ENCODE measurements at places on chromosomes 4 and X. TPM values are rescaled to one million over a fixed set of nuclear protein-coding genes. Genes with fewer than 3 reads are reported as not detected.

DNA sequence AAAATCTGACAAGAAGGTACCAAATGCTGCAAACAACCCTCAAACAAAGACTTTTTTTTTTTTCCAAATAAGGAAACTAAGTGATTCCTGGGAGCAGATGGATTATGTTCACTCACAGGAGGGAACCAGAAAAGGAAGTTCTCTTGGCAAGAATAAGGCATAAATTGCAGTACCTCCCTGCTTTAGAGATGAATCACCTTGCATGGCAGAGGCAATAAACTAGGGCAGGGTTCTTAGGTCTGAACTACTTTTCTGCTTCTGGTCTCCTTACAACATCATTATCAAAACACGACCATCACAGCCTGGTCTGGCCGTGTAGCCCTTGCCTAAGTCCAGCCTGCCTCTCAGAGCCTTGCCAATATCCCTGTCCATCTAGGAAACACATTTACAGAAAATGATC is 6.3 kb downstream of the TMEM31 start:
- no peaks in the 10 kb centered on the region for H3K36me3 ChIP-seq
- no peak overlapping the region for H3K4me3 ChIP-seq
- DNase-seq: peak; percentile 87
- peak overlapping the region; percentile 26 for H3K27ac ChIP-seq

- H3K4me1 ChIP-seq: no peaks in the 10 kb centered on the region
- no peak for DNase-seq
- H3K4me3 ChIP-seq: no peak overlapping the region
- no peak overlapping the region for H3K27ac ChIP-seq
- H3K27me3 ChIP-seq: no peaks in the 10 kb centered on the region
- no peaks in the 10 kb centered on the region for H3K36me3 ChIP-seq
Observed at GRCh38 chrX:32673193-32673592, 538.2 kb downstream of the DMD start.

RENBP gene
- 6.5 TPM for total RNA-seq

- H3K4me1 ChIP-seq: peaks cover 16% of the 10 kb centered on the region
- H3K36me3 ChIP-seq: no peaks in the 10 kb centered on the region
- H3K4me3 ChIP-seq: no peak overlapping the region
- DNase-seq: peak; percentile 78
- H3K27me3 ChIP-seq: no peaks in the 10 kb centered on the region
- H3K27ac ChIP-seq: peak overlapping the region; percentile 10
Observed at GRCh38 chr4:74682567-74683359, 111.6 kb downstream of the BTC start.

UGT2B17 gene
- not detected for total RNA-seq

CASP6 gene
- 25.3 TPM for total RNA-seq

LRRC66 gene
- 0.36 TPM for total RNA-seq

DNA sequence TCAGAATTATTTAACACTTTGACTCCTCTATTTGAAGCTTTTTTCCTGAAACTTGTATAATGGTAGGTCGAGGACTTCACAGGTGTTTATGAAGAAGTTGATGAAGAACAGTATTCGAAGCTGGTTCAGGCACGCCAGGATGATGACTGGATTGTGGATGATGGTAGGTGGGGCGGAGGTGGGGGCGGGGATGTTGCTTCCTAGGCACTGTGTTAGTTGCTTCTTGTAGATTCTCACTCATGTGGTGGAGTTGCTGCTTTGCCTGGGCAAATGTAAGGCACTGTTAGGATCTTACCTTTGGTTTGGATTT is 9.4 kb downstream of the POLA1 start:
- peaks cover 3% of the 10 kb centered on the region for H3K36me3 ChIP-seq
- no peak overlapping the region for H3K4me3 ChIP-seq
- H3K4me1 ChIP-seq: no peaks in the 10 kb centered on the region
- no peaks in the 10 kb centered on the region for H3K27me3 ChIP-seq

HPSE gene
- total RNA-seq: 0.29 TPM

TMPRSS11F gene
- not detected for total RNA-seq

GRCh38 chrX:11196476-11196875 is 85.3 kb downstream of the HCCS start:
- H3K36me3 ChIP-seq: no peaks in the 10 kb centered on the region
- no peaks in the 10 kb centered on the region for H3K27me3 ChIP-seq
- no peak overlapping the region for H3K4me3 ChIP-seq
- no peak overlapping the region for H3K27ac ChIP-seq
- H3K4me1 ChIP-seq: no peaks in the 10 kb centered on the region

DNA sequence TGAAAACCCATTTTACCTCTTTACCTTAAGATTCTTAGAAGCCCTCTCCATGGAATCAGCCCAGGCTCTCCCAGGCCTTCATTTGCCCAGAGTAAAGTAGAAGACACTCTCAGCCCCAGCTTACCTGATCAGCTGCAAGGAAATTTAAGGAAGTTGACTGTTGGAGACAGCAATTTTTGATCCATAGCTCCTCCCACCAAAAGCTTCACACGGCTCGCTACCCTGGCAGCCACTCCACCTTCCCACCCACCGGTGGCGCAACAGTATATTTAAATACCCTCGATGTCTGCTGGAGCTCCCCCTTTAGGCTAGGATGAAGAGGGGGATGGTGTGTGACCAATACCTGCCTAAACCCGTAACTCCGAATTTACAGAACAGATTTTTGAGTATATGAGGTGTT is 75.4 kb downstream of the MBNL3 start:
- DNase-seq: no peak
- no peaks in the 10 kb centered on the region for H3K36me3 ChIP-seq
- no peak overlapping the region for H3K4me3 ChIP-seq
- H3K27me3 ChIP-seq: peaks cover 26% of the 10 kb centered on the region

COL25A1 gene
- total RNA-seq: 1.4 TPM

DNA sequence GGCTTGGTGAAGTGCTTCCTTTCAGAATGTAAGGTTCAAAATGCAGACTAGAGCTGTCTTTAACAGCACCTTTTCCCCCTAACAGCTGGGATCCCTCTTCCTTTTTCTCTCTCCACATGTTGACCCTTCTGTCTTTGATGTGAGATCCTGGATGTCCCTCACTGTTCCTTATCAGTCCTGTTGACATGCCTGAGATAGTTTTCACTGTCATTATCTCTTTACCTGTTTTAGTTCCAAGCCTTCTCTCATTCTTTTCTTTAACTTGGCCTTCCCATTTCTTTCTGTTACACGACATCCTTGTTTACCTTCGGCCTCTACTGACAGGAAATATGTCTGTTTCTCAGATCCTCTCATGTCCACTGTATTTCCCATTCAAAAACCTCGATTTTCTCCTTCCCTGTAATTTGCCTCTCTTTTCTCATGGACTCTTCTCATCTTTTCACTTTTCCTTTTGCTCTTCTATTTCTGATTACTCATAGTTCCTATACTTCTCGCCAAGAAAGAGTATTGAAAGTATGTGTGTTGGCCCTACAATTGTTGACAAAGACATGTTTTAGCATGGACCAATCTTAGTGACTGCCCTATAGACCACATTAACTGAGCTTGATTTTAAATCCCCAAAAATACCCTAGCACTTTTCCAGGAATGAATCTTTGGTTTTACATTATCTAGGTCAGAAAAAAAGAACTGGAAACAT is 1.2 kb upstream of the SOWAHB start:
- DNase-seq: peak; percentile 90
- H3K4me1 ChIP-seq: peaks cover 4% of the 10 kb centered on the region
- H3K4me3 ChIP-seq: no peak overlapping the region
- peaks cover 65% of the 10 kb centered on the region for H3K27me3 ChIP-seq
- H3K36me3 ChIP-seq: no peaks in the 10 kb centered on the region

- no peaks in the 10 kb centered on the region for H3K27me3 ChIP-seq
- H3K4me1 ChIP-seq: no peaks in the 10 kb centered on the region
- no peak overlapping the region for H3K27ac ChIP-seq
- H3K4me3 ChIP-seq: no peak overlapping the region
- DNase-seq: peak; percentile 56
- no peaks in the 10 kb centered on the region for H3K36me3 ChIP-seq
Observed at GRCh38 chr4:52822583-52822971, 39.5 kb upstream of the RASL11B start.

DNA sequence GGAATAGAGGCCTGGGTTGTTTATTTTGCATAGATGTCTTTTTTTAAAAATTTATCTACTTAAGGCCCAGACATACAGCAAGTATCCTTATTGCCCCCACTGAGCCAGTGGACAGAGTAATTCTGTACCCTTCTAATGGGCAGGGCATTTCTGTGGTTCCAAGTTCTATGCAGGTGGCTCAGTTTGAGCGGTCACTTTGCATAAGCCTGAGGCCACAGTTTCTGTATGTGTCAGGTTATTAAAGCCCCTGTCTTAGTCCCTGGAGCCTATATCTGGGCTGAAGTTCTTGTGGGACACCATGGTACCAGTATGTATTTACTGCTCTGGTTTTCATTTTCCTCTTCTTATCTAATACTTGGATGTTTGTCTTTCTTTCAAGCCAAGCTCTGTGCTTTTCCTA is 168.8 kb downstream of the MID1IP1 start:
- H3K27ac ChIP-seq: no peak overlapping the region
- H3K4me1 ChIP-seq: no peaks in the 10 kb centered on the region
- no peak for DNase-seq
- H3K27me3 ChIP-seq: peaks cover 17% of the 10 kb centered on the region
- H3K4me3 ChIP-seq: no peak overlapping the region
- no peaks in the 10 kb centered on the region for H3K36me3 ChIP-seq

DNA sequence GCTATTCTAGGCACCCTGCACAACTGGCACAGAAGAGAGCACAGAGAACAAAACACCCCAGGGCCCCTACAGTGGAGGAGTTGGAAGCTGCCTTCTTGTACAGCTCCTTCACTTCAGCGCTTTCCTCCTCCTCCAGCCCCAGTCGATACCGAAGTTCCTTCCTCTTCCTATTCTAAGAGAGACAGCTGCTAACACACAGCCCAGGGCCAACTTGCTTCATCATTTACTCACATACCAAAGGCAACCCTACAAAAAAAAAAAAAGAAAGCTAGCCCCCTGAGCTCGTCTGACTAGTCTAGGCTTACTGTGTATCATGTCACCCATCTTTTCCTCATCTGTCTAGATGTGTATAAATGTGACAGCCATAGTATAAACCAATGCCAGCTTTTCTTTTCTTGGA is 64.5 kb downstream of the MID1 start:
- H3K36me3 ChIP-seq: no peaks in the 10 kb centered on the region
- no peak overlapping the region for H3K4me3 ChIP-seq
- no peak overlapping the region for H3K27ac ChIP-seq
- DNase-seq: no peak

DNA sequence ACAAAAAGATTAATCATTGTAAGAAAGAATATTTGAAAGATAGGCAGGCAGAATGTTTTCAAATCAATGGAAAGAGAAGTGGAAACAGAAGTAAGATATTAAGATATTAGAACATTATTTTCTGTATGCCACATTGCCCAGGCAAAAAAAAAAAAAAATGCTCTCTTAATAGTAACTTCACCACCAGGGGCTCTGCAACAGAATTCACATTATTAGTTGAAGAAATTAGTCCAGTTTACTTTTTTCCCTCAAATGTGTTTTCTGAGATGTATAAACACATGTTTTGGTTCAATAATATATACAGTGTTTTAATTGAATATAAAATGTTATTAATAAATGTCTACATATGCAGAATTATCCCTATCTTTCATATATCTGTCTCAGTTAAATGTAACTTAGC is 78.0 kb upstream of the ADAD1 start:
- H3K4me3 ChIP-seq: no peak overlapping the region
- no peak overlapping the region for H3K27ac ChIP-seq
- H3K4me1 ChIP-seq: no peaks in the 10 kb centered on the region

- H3K4me1 ChIP-seq: peaks cover 22% of the 10 kb centered on the region
- no peak overlapping the region for H3K4me3 ChIP-seq
- peaks cover 6% of the 10 kb centered on the region for H3K36me3 ChIP-seq
Observed at GRCh38 chr4:159360549-159360948, 257.7 kb downstream of the RAPGEF2 start.

GIMD1 gene
- total RNA-seq: not detected

GRCh38 chrX:10722851-10723250 is 102.5 kb upstream of the MID1 start:
- DNase-seq: peak; percentile 80
- no peak overlapping the region for H3K27ac ChIP-seq
- H3K36me3 ChIP-seq: no peaks in the 10 kb centered on the region
- no peaks in the 10 kb centered on the region for H3K27me3 ChIP-seq
- peak overlapping the region; percentile 17 for H3K4me3 ChIP-seq

SOD3 gene
- total RNA-seq: 2.1 TPM

GRCh38 chr4:77045490-77045889 is 30.3 kb downstream of the CCNI start:
- H3K4me3 ChIP-seq: no peak overlapping the region
- H3K27me3 ChIP-seq: no peaks in the 10 kb centered on the region
- peaks cover 24% of the 10 kb centered on the region for H3K4me1 ChIP-seq
- H3K27ac ChIP-seq: no peak overlapping the region

DNA sequence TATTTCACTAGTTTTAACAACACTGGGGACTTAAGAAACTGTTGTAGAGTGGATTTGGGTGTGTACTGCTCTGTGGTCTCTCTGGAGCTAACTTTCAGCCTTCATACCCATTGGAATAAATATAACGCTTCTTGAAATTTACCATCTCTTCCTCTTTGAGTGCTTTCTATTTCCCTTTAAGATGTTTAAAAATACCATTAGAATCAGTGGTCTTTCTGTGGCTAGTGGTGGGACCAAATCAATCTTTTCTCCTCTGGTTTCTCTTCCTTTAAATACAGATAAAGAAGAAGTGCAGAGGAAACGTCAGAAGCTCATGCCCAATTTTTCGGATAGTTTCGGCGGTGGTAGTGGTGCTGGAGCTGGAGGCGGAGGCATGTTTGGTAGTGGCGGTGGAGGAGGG is 92.0 kb downstream of the NFKB1 start:
- DNase-seq: no peak
- H3K4me1 ChIP-seq: peaks cover 3% of the 10 kb centered on the region
- H3K27me3 ChIP-seq: no peaks in the 10 kb centered on the region
- no peak overlapping the region for H3K4me3 ChIP-seq
- H3K36me3 ChIP-seq: peaks cover 26% of the 10 kb centered on the region

DNA sequence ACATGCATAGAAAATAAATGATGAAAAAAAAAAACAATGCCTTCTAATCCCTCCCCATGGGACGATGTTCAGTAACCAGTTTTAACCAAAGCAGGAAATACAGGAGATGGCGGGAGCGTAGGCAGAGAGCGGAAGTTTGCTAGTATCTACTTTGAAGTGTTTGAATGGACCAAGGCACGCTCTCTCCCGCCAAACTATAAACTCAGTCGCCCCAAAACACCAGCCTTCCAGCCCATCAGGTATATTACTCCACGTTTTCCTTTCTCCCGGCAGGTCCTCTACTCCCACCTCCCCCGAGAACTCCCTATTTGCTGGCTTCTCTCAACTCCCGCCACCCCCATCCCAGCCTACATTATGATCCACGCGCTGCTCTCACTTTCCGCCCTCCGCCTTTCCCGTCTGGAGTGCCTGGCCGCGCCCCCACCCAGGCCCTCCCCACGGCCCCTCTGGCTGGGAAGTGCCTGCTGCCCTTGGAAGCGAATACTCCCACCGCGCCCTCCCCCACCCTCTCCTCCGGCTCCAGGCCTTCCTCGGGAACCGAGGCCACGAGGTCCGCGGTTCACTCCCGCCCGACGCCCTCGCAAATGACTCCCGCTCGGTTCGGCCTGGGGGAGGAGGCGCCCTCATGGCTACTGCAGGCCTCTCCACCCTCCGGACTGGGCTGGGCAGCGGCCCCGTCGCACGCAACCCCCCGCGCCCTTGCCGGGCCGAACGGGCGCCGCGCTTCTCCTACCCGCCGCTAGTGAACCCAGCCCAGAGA is 723 bp downstream of the DHX15 start:
- H3K27ac ChIP-seq: peak overlapping the region; percentile 99
- H3K4me1 ChIP-seq: peaks cover 16% of the 10 kb centered on the region
- peak; percentile 88 for DNase-seq
- H3K27me3 ChIP-seq: no peaks in the 10 kb centered on the region
- peaks cover 3% of the 10 kb centered on the region for H3K36me3 ChIP-seq

SYP gene
- 0.29 TPM for total RNA-seq

OGT gene
- total RNA-seq: 215 TPM

TMEM175 gene
- total RNA-seq: 13.8 TPM

GLRA2 gene
- not detected for total RNA-seq

GRCh38 chr4:140138428-140138827 is 15.6 kb downstream of the MAML3 start:
- DNase-seq: no peak
- H3K4me1 ChIP-seq: peaks cover 10% of the 10 kb centered on the region
- H3K27me3 ChIP-seq: no peaks in the 10 kb centered on the region
- no peak overlapping the region for H3K4me3 ChIP-seq
- H3K36me3 ChIP-seq: no peaks in the 10 kb centered on the region

All from osteoblast (primary cell).